Glutamatergic neuron (in vitro differentiated cells): ENCODE measurements at places on chromosomes 5 and 9. TPM values are rescaled to one million over a fixed set of nuclear protein-coding genes. Genes with fewer than 3 reads are reported as not detected.

GRCh38 chr5:147704544-147704943 is 78.0 kb downstream of the JAKMIP2 start:
- no peak for DNase-seq

DNA sequence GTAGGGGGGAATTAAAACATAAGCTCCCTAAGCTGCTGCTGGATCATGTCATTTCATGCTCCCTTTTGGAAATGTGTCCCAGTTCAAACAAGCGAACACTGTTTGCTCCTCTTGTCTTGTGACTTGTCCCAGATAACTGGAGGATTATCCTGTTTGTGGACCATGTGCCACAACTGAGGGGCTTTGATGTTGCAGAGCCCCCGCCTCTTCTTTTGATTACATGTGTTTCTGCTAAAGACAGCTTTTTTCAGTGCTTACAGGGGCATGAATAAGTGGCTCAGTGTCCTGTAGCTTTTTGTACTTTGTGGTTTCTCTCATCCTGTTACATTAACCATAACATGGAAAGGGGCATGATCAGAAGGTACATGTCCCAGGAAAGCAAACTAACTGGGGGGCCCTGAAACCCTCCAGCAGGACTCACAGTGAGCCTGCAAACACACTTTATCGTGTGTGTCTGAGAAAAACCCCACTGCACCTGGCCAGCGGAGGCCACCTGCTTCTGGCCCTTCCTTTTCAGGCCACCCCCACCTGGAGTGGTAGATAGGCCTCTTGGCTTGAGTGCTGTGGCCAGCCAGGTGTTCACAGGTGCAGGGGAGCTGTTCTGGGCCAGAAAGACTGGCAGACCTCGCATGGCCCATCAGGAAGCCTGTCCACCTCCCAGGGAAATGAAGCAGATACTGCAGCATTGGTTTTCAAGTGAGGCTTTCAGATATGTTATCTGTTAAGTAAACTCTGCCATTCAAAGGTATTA is 285.6 kb downstream of the FANCC start:
- DNase-seq = no peak

DNA sequence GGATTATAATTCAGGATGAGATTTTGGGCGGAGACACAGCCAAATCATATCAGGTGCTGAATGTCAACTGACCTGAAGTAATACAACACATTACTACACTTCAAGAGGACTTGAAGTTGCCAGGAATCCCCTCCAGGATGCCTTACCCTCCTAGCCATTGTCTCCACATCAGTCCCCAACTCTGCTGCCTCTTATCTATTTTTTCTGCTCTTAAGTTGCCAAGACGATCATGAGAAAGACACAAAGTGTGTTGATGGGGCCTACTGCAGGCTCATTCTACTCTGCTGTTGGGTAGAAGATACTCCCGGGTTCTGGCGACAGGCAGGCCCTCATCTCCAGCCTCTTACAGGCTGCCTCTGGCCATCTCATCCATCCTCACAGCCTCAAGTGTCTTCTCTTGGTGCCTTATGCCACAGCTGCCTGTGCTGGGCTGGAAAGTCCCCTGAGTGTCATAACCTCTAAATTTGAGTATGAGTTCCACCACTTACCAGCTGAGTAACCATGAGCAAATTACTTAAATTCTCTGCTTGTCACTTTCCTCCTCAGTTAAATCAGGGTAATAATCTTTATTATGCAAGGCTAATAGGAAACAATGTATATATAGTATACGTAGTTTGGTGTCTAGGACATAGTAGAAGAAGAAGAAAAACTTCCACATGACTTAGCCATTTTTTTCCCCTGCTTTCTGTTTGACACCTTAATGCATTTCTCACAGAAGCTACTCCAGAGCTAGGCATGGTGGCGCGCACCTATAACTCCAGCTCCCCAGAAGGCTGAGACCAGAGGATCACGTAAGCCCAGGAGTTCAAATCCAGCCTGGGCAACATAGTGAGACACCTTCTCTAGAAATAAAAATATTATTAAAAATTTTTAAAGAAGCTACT is 73.0 kb upstream of the SNX2 start:
- no peak for DNase-seq

DNA sequence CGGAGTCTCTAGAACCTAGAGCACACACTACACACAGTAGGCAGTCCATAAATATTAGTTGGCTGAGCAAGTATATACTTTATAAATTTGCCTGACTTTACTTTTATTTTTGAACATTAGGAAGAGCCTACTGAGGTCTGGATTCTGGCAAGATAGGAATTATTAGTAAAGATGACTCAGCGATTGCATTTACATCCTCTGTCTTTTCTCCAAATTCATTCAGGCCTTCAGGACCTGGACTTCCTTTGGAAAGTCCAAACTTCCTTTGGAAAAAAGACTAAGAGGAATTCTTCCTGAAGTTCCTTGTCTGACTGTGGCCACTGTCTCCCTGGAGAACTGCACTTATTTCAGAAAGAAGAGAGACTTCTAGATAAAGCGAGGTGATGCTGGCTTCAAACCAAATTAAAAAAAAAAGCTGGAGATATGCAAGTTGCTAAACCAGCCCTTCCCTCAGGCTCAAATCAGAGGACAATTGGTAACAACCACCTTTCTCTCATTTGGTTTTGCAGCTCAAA is 251.3 kb downstream of the GAS1 start:
- DNase-seq = no peak

DNA sequence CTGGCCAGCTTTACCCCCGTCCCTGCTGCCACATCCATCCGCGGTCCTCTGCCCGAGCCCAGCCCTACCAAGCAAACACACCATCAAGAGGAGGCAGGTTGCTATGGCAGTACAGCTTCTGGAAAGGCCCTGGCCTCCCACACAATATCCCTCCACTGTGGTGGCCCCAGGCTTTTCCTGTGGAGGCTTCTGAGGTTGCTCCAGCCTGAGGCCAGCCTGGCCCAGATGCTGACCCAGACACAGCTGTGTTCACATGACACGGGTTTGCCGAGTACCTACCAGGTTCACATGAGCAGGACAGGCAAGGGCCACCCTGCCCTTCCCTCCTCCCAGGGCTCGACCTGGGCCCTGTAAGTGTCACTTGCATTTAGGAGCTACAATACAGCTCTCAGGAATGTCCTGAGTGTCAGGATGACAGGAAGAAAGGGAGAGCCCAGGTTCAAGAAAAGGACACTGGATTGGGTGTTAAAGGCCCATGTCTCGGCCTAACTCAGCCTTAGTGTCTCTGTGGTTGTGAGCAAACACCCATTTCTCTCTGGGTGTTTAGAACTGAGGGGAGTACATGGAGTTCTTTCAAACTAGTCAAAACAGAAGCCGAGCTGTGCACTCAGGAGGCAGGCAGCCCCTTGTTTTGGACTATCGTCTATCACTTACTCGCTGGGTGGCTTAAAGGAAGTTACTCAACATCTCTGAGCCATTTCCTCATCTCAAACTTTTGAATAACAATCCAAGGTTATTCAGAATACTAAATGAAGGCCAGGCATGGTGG is 40.2 kb downstream of the NAIF1 start:
- no peak for DNase-seq

DNA sequence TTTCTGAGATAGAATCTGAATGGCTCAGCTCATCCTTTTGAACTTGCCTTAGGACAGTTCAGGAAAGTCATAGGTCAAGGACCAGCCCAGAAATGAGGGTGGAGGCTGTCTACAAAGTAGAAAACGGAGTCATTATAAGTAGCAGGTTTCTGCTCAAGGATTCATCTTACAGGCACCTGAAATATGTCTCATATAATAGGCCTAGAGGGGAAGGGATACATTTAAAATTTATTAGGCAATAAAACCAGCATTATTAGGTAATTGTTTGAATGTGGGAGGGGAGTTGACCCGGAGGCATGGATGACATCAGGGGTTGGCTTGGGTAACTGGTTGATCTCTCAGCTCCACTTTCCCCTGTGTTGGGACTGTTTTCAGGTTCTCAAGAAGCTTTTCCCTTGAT is 11.9 kb upstream of the GALNT10 start:
- DNase-seq = no peak

Gene SPDL1
- total RNA-seq = 19.0 TPM

Gene CMYA5
- total RNA-seq = 0.74 TPM

DNA sequence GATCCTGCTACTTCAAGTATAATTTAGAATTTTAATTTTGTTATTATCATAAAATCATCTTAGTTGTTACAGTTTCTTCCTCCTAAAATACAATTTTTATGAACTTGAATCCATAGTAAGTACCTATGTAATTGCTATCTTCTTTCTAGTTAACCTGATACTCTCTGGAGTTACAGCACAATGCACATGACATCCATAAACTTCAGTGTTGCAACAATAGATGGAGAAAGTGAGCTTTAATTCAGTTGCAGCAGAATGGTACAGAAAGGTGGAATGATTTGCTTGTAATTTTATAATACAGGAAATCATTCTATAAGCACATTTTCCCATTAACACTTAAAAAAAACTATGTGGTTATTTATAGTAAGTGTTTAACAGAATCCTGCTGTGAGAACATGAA is 372.0 kb downstream of the CDH9 start:
- DNase-seq = no peak

Gene SELENOP
- 0.61 TPM for total RNA-seq

Gene IFNE
- not detected for total RNA-seq

Gene ANKRD31
- 0.42 TPM for total RNA-seq

DNA sequence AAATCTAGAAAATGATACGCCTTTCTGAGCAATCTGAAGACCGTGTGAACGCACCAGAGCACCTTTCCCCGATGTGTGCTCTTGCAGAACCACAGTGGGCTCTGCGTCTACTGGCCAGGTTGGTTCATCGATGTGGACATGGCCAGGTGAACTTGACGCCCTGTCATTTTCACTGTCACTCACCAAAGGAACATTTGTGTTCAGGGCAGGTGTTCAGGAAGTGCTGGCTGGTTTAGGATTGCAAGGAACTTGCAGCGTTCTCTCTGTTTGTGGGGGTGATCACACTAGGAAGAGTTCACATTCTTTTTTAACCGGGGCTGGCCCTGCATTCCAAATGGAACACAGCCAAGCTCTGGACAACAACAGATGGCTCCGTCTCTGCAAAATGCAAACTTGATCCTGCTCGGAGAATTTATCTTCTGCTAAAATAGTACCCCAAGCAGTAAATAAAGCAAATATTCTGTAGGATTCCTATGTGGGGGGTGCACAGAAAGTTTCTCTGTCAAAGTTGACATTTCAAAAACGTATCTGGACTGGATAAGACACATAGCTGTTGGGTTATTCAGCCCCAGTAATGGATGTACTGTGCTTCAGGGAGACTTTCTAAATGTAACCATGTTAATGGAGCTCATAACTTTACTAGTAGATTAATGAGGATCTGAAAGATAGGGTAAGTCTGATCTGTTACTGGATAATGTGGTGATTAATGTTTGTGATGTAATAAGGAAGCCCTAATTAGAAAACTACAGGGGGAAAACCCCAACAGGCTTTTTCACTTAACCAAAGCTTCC is 45.7 kb upstream of the FANCC start:
- no peak for DNase-seq

Gene OMD
- not detected for total RNA-seq

GRCh38 chr5:65171645-65172044 is 310.1 kb downstream of the ADAMTS6 start:
- no peak for DNase-seq

Gene BOD1
- 62.7 TPM for total RNA-seq

GRCh38 chr5:154901276-154901675 is 36.7 kb downstream of the GEMIN5 start:
- no peak for DNase-seq

GRCh38 chr9:13728131-13728530 is 448.6 kb upstream of the MPDZ start:
- DNase-seq = no peak

DNA sequence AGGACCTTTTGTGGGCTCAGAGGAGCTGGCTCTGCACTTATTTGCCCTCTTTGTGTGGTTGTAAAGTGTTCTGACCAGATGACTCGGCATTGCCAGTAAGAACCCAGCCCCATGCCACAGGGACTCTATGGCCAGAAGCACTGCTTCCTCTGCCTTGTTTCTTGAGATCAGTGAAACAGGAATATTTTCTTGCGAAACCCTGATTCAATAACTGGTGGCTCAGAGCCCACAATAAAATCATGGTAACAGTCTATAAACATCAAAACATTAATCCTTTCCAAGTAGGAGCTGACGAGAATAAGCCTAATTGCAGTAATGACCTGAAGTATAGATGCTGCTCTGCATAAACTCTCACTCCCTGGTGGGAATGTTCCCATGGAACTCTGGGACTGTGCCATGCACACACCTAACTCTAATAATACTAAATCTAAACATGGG is 344.3 kb downstream of the ZNF608 start:
- DNase-seq = no peak

DNA sequence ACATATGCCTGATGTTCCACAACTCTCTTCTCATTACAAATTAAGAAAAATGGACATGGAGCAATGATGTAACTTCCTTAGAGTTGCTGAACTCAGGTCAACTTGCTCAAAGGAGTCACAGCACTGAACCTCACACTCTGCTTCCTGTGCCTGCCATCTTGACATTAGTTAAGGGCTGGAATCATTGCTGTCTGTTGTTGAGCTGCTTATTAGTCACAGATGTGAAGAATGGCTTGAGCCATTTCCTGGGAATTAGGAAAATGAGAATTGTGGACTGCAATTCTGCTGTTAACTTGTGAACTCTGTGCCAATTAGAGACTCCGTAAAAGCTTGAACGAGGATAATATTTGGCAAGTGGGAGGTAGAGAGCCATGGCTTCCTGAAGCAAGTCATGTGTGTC is 212.0 kb downstream of the ADAMTS12 start:
- no peak for DNase-seq

GRCh38 chr9:129748249-129748648 is 4.6 kb downstream of the PTGES start:
- no peak for DNase-seq

Gene KIF4B
- total RNA-seq = not detected

GRCh38 chr5:17187011-17187785 is 30.2 kb upstream of the BASP1 start:
- DNase-seq = no peak

DNA sequence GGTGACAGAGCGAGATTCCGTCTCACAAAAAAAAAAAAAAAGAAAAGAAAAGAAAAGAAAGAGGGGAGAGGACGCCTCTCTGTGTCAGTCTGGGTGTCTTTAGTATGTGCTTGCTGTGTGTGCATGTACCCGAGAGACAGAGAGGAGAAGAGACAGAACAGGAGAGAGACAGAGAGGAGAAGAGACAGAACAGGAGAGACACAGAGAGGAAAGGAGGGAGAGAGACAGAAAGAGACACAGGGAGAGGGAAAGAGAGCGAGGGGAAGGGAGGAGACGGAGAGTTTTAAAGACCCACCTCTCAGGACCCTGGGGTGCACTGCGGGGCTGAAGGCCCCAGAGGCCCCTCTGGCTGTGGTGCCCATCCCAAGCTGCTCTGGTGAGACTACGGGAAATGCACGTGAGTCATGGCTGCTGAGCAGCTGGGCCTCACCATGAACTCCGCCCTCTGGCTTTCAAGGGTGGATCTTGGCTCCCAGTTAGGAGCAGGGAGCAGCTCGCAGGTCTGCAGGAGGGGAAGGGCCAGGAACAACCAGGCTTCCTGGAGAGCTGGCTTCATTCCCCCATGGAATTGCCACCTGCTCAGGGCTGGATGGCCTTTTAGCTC is 7.9 kb downstream of the SLC6A3 start:
- no peak for DNase-seq

Gene NOTCH1
- total RNA-seq = 64.2 TPM

Gene PTGS1
- total RNA-seq = 0.39 TPM

Gene SPZ1
- total RNA-seq = not detected
